ENCODE measurements at places on chromosomes 11 and 22.

GRCh38 chr11:67271205-67271540 is 4.9 kb downstream of the GRK2 start:
- no peak for DNase-seq

DNA sequence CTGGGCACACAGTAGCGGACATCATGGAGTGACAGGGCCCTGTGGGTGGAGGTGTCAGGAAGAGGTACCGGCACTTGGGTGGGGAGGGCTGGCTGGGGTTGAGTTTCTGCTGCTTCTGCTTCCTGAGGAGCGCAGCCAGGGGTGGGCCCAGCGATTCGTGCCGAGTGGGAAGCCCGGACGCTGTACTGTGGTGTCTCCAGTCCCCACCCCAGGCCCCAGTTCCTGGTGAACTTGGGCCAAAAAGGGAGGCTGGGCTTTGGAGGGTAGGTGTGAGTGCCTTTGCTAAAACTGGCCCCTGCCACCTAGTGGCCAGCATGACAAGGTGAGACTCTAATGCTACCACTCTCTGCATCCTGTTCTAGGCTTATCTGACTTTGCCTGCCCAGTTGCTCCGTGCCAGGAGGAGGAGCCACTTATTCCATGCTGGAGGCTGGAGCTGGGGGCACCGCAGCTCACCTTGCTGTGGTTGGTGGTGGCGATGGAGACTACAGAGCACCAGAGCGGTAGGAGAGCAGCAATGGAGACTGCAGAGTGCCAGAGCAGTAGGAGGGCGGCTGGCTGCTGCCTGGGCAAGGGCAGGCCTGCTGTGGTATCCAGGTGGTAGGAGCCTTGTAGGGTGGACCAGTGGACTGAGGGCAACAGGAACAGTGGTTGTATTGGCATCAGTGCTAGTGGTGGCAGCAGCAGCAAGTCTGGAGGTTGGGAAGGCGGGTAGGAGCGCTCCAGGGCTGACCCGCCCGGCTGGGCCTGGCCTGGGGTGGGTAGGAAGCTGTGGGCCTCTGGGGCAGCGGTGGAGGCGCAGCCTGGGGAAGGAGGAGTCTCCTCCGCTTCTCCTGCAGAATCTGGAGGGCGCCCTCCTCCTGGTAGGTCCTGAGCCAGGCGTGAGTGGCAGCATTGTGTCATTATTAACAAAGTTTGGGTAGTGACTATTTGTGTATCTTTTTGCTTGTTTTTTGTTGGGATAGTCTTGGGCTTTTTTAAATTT is 2.2 kb upstream of the RFPL2 start:
- no peak for DNase-seq

DNA sequence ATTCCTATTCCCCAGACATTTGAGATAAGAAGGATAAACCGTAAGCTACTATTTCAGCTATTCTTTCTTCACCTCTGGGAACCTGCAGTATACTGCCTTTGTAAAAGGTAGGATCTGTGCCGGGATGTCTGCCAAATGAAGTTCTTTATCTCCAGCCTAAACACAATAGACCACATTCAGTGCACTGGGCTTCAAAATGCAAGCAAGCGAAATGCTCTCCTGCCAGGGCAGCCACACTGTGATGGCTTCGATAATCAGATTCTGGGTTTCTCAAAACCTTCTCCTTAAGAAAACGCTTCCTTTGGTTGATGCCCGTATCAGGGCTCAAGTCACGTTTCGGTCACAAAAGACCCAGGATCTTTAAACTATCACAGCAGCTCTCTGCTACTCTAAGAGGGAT is 299.5 kb upstream of the B3GAT1 start:
- DNase-seq, result no peak

- no peak for DNase-seq
These were observed 9.9 kb downstream of the NDUFV1 start for GRCh38 chr11:67616431-67617242.

DNA sequence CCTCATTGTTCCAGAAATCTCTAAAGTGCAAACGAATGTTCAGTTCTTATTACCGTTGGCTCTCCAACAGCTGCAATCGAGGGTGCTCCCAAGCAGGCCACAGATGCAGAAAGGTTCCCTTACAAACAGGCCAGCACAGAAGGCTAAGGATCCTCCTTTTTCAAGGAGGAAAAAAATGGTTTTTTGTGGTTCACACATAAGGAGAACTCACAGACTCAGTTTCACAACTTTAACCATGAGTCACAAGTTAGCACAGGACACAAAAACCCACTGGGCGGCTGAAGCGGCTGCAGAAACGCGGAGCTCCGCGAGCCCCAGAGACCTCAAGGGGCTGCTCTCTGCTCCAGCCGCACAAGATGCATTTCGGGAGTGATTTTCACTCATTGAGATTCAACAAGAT is 98.2 kb upstream of the PRR5 start:
- no peak for DNase-seq
